ENCODE measurements at places on chromosomes 13 and 19.

DNA sequence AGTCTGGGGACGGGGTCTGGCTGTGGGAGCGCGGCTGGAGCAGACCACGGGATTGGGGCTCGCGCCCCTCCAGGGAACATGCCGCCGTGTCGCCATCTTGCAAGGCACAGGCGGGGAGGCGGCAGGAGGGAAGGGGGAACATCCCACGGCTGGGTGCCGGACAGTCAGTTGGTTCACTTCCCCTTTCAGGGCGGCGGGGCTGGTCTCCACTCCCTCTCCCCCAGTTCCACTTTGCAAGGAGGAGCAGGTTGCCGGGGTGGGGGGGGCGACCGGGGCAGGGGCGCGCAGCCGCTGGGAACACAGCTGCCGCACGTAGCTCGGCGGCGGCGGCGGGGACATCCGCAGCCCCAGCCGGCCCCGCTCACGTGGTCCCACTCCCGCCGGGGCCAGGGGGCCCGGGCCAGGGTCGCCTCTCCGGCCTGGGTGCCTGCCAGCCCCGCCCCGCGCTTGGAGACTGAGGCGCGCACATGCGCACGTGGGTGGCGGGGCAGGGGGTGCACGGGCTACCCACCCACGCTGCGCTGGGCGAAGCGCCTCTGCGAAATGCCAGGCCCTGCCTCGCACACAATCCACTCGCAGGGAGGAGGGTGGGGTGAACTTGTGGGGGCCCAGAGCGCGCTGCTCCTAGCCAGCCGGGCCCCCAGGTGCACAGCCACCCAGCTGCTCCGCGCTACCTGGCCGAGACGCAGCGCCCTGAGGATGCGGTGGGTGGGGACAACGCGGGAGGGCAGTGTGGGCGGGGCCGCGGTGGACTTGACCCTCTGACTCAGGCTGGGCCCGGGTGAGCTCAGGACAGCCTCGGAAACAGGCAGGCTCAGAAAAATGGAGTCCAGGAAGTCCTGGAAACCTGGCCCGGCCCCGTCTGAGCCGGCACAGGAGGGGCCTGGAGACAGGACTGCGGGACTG, 6.4 kb downstream of the KLF16 start:
- peak; percentile 68 for ATAC-seq

GRCh38 chr13:96473526-96474180, 383.7 kb downstream of the HS6ST3 start:
- no peak for ATAC-seq

GRCh38 chr13:30866677-30867076, 39.4 kb upstream of the MEDAG start:
- ATAC-seq, result no peak

DNA sequence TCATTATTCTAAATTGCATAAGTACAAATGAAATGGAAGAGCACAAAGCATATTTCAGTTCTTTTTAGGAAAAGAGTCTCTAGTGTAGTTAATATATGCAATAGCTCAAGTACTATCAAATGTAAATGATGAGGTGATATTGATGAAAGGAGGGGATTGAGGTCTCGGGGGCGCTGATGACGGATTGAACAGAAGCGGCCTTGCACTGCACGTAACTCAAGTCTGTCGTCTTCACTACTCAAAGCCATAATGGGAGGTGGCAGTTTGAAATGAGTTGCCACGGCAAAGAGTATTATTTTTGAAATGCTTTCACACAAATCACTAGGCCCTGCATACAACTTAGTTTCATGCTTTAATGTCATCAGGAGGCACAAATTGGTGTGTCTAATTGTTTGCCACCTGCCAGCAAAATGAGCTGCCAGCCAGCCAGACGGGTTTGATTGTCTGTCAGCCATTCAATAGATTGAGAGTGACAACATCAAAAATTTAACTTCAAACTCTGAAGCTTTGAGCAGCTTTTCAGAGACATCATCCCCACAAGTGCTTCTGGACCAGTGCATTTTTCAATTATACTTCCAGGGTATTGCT, 256.6 kb downstream of the NBEA start:
- ATAC-seq, result no peak

DNA sequence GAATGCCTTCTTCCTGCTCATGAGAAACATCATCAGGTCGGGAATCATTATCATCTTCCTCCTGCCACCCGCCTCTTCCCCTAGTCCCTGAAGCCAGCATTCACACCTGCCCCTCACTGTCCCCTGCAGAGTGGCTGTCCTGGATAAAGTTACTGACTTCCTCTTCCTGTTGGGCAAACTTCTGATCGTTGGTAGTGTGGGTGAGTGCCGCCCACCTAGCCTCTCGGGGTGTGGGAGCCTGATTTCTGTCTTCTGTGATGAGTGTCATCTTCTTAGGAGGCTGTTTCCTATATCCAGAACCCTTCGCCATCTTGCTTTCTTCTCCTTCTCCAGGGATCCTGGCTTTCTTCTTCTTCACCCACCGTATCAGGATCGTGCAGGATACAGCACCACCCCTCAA, 12.5 kb downstream of the SLC44A2 start:
- ATAC-seq, result no peak

DNA sequence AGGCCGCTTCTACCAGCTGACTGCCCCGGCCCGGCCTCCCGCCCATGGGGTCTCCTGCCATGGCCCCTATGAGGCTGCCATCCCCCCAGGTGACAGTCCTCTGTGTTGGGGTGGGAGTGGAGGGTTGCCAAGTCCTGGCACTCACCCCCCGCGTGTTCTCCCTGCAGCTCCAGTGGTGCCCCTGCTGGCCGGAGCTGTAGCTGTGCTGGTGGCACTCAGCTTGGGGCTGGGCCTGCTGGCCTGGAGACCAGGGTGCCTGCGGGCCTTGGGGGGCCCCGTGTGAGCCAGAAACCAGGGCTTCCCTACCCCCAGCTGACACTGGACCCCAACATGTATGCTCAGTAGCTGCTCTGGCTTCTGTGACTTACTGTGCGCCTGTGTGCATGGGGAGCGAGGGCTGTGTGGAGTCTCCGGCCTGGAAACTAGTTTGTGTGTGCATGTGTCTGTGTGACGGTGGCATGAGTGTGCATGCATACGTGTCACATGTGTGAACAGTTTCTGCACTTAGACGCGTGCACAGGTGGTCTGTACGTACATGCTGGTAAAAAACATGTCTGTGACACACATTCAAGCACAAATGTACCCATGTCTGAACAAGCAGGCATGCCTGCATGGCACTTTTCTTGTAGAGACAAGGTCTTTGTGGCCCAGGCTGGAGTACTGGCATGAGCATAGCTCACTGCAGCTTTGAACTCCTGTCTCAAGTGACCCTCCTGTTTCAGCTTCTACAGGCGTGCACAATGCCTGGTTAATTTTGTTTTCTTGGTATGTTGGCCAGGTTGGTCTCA, 4.9 kb downstream of the ACP4 start:
- peak; percentile 9 for ATAC-seq

- no peak for ATAC-seq
Measured at GRCh38 chr19:48480183-48480557, 11.0 kb downstream of the CYTH2 start.

DNA sequence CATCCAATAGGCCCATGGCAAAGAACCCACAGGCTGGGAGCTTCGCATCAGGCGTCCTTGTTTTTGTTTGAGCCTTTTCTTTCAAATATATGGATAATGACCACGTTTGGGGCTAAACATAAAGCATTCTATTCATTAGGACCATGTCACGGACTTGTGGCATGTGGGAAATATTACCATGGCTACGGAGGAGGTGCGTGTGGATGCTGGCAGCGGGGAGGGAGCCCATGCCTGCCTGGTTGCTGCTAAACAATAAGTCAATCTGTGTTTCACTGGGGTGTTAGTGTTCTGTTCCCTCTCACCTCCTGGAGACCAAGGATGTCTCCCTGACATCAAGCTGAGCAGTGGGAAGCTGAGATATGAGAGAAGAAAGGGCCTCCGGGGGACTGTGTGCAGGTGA, 121.1 kb downstream of the IRS2 start:
- no peak for ATAC-seq

DNA sequence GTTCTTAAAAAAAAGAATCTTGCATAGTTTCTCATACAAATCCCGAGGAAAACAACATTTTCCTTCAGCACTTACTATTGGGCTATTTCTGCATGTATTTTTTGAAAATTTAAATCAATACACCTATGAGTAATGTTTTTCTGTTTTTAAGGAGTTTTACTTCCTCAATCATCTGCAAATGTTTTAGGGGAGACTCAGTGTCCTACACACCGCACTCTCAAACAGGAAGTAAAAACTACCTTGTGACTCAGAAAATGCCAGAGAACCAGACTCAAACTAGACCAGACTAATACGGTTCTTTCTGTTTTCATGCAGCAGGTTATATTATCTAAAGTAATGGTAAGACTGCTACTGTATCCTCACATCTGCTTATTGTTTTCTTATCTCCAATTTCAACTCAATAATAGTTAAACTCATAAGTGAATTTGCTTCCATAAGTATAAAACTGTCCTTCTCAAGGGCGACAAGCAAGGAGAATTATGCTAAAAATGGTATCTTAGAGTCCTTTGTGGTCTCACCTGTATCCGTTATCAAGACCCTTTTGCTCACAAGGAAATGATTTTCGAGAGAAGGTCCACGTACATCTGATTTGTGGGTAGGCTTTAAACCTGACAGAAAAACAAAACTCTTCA, 52.5 kb downstream of the FLT3 start:
- peak; percentile 93 for ATAC-seq

DNA sequence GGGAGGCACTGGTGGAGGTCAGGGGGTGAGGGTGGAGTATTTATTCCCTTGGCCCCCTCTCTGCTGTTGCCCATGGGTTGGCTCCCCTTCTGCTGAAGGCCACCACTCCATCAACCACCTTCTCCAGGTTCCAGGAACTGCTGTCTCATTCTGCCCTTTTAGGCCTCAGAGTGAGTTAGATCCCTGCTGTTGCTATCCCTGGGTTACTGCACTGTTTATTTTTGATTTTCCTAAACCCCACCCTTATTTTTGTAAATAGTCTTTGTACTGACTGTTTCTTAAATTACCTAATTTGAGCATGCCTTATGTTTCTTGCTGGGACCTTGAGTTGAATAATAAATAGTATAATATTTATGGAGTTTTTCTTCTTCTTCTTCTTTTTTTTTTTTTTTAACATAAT, 132.8 kb downstream of the RGCC start:
- no peak for ATAC-seq

DNA sequence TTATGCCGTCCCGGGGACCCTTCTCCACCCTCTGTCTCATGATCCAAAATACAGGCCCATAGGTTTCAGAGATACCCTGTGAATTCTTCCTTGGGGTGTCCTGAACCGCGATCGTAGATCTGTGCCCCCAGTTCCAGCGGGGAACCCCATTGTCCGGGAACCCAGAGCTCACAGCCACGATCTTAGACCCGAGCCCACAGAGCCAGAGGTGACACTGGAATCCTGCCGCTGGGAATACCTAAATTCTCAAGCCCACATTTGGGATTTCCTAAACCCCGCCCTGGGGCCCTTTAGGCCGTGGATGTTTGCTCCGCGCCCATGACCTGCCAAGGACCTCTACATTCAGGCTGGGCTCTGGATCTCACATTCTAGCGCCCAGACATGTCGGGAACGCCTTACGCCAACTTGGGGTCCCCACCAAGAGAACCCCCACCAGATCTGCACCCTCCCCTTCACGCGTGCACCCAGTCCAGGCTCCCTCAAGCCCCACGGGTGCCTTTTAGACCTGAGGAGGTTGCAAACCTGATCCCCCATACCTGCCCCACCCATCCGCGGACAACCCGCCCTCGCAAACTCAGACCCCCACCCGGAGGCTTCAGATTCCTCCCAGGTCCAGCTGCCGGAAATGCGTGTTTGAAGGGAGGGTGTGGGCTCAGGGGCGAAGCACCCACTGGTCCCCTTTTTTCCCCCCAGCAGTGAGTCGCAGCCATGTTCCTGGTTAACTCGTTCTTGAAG, 605 bp downstream of the CAPNS1 start:
- ATAC-seq, result peak; percentile 17

GRCh38 chr13:96540670-96541069, 450.8 kb downstream of the HS6ST3 start:
- no peak for ATAC-seq

DNA sequence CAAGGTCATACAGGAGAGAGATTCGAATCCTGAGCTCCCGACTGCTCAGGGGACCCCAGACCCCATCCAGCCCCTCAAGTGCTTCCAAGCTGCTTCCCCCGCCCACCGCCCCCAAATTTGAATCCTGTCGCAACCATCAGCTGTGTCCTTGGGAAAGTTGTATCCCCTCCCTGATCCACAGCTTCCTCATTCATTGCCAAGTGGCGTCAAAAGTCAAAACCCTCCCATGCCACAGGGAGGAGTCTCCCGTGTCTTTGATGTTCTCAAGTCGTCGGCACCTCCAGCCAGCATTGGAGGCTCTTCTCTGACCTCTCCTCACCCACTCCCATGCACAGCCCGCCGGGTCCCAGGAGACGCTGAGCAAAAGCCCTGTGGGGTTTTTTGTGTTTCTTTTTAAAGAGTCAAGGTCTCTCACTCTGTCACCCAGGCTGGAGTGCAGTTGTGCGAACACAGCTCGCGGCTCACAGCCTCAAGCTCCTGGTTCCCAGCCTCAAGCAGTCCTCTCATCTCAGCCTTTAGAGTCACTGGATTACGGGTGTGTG, 2.8 kb upstream of the IFI30 start:
- no peak for ATAC-seq

DNA sequence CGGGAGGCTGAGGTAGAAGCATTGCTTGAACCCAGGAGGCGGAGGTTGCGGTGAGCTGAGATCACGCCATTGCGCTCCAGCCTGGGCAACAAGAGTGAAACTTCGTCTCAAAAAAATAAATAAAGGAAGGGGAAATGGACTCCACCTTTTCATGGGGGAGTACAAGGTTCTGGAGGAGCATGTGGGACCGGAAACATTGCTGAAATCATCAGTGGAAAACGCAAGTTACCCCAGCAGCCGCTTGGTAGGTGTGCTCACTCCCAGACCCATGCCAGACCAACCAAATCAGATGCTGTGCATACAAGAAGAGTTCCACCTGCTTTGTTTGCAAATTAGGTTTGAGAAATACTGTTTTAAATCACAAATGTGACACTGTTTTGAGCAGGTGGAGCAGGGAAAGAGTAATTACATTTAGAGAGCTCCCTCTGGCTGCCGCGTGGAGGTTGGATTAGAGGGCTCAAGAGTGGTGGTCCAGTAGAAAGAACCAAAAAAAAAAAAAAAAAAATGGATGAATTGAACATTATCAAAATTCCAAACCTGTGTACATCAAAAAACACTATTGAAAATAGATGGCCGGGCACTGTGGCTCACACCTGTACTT, 4.9 kb downstream of the ERICH4 start:
- no peak for ATAC-seq

DNA sequence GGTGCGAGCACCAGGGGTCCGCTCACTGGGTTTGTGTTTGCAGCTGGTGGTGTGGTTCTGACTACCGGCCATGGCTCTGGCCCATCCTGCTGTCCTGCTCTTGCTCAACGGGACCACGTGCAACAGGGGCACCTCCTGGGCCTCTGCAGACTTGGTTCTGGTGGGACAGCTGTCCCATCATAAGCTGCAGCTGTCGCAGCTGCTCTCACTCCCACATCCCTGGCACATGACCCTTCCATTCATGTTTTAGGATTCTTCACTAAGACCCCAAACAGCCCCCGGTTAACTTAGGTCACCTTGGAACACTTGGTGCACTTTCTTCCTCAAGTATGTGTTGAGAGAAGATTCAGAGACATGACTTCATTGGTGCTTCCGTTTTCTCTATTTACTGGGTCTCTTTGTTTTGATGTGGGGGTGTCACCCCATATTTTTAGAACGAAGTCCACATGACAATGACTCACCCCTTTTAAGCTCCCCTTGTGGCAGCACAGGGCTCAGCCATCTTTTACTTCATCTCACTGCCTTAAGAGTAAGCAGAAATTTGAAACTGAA, 68.4 kb upstream of the ARHGEF7 start:
- peak; percentile 73 for ATAC-seq

- ATAC-seq, result peak; percentile 59
Measured at GRCh38 chr19:47608969-47609905, at the start of gene BICRA. BICRA (plus strand) TSS chr19:47609134; CDS start chr19:47673575, 64,441 bp downstream.
